COR-L47 (cell line): ENCODE measurements at places on chromosomes 1 and 21.

- DNase-seq, result no peak
Observed at GRCh38 chr1:163570071-163570470, 248.3 kb downstream of the NUF2 start.

GRCh38 chr1:64969305-64970046, 3.1 kb upstream of the JAK1 start:
- peak; percentile 5 for DNase-seq

- no peak for DNase-seq
Observed at GRCh38 chr1:19342894-19343616, 30.9 kb downstream of the SLC66A1 start.

- DNase-seq, result no peak
Observed at GRCh38 chr1:182719553-182719952, 35.2 kb upstream of the RGS8 start.

GRCh38 chr1:111203681-111204200, 3.3 kb upstream of the DENND2D start:
- peak; percentile 61 for DNase-seq

- no peak for DNase-seq
Observed at GRCh38 chr1:76723949-76724348, 143.3 kb upstream of the ST6GALNAC5 start.

GRCh38 chr21:39882151-39882838, 15.1 kb downstream of the PCP4 start:
- no peak for DNase-seq

DNA sequence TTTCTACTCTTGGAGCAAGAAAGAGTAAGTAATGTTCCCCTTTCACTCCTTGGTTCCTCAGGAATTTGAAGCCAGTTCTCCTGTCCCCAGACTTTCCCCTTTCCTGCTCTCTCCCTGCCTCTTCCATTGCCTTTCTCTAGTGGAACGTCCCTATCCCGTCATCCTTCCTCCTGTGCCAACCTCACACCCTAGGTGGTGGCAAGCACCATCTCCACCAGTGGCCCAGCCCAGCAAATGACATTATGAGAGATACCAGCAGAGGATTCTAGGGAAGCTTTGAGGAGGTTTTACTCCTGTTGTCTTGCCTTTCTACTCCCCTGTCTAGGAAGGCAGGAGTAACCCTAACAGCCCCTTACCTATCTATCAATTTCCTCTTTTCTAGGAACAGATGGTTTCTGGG, 8.1 kb upstream of the TACSTD2 start:
- DNase-seq, result no peak

GRCh38 chr1:91864017-91864700, 21.8 kb downstream of the TGFBR3 start:
- no peak for DNase-seq
